ENCODE measurements at places on chromosomes 11 and 22.

GRCh38 chr11:88535266-88535665 is 197.7 kb upstream of the CTSC start:
- no peak for DNase-seq

GRCh38 chr11:95924414-95924760 is 480 bp upstream of the MTMR2 start:
- no peak for DNase-seq

GRCh38 chr11:112655371-112655770 is 305.8 kb upstream of the NCAM1 start:
- DNase-seq: no peak

GRCh38 chr22:17396516-17396915 is 27.3 kb downstream of the CECR2 start:
- no peak for DNase-seq

- no peak for DNase-seq
Observed at GRCh38 chr22:32123657-32124056, 35.4 kb downstream of the C22orf42 start.

All from activated naive CD4-positive, alpha-beta T cell treated with Interleukin-2 at 50 U/mL for 16 hours (primary cell).